ENCODE measurements at places on chromosomes 3 and 15.

- DNase-seq, result peak; percentile 13
Observed at GRCh38 chr3:194739498-194740284, 54.0 kb downstream of the FAM43A start.

DNA sequence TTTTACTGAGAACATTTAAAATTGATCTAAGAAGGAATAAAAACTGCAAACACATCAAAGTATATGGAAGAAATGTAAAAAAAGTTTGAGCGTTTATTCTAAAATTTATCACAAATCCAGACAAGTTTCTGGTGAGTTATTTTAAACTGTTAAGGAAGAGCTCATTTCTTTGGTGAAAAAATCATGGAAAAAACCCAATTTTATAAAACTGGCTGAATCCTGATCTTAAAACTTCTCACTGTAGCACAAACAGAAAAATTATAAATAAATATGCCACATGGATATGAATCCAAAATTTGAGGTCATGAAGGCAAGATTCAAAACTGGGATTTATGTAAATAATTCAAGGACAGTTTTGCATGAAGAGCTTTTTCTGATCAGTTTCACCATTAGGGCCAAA, 205.1 kb upstream of the RGMA start:
- no peak for DNase-seq

DNA sequence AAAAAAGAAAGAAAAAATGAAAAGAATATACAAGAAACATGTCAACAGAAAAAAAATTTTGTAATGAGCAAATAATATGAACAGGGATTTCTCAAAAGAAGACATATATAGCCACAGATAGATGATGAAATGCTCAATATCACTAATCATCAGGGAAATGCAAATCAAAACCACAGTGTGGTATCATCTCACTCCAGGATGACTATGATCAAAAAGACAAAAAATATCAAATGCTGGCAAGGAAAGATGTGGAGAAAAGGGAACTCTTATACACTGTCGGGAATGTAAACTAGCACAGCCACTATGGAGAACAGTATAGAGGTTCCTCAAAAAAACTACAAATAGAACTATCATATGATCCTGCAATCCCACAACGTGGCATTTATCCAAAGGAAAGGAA, 94.1 kb downstream of the C3orf70 start:
- DNase-seq, result no peak

GRCh38 chr3:38367779-38368178, 21.2 kb downstream of the XYLB start:
- no peak for DNase-seq

DNA sequence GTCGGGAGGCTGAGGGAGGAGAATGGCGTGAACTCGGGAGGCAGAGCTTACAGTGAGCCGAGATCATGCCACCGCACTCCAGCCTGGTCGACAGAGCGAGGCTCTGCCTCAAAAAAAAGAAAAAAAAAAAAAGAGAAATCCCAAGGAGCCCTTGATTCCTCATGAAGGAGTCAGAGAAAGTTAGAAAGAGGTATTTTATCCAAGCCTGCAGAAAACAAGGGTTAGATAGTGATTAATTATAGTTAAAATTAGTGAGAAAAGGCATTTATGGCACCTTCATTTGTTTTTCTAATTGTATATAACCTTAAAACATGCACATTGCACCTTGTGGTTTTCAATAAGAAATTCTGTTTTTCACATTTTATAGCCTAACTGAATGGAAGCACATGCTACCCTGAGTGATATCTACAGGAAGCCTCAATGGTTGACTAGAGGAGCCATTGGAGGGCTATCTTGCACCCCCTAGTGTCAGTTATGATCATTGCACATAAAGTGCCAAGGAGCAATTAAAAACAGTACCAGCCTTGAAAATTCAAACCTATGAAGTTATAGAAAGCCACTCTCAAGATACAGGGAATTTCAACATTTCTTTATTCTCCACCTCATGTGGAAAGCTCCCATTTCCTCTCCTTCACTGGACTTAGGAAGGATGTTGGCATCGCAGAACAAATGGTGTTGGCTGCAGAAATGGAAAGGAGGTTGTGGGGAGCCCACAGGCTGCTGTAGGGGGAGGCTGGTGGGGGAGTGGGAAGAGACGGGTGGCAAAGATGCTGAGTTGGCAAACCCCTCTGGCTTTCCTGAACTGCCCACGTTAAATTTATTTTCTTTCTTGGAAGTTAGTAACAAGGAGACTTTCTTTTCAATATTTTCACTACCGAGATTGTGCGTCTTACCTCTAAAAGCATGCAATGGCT, 48.5 kb downstream of the ITGA11 start:
- peak; percentile 68 for DNase-seq

- DNase-seq, result no peak
Observed at GRCh38 chr3:29429055-29429679, 148.3 kb downstream of the RBMS3 start.

- no peak for DNase-seq
Observed at GRCh38 chr15:41798607-41799487, 24.6 kb downstream of the MAPKBP1 start.

DNA sequence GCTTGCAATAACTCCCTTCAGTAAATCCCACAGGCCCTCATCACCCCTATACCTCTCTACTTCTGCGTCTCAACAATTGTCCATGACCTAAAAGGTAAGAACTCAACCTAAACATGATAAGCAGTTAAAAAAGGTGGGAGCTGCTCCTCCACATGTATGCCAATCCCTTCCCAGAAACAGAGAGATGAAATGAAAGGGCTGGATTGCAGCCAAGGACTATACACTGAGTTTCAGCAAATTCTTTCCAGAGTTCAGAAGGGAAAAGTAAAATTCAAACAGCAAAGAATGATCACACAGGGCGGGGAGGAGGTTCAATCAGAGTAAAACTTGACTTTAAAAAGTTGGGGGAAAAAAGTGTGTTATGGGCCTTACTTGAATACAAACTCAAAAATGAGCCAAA, 27.5 kb downstream of the PLOD2 start:
- no peak for DNase-seq

- DNase-seq, result peak; percentile 20
Observed at GRCh38 chr3:190076601-190077394, 43.9 kb downstream of the P3H2 start.

All from DMS53 (cell line).